ENCODE measurements at places on chromosomes 2 and 18.

GRCh38 chr2:12436935-12437561, 279.7 kb upstream of the TRIB2 start:
- DNase-seq: no peak

DNA sequence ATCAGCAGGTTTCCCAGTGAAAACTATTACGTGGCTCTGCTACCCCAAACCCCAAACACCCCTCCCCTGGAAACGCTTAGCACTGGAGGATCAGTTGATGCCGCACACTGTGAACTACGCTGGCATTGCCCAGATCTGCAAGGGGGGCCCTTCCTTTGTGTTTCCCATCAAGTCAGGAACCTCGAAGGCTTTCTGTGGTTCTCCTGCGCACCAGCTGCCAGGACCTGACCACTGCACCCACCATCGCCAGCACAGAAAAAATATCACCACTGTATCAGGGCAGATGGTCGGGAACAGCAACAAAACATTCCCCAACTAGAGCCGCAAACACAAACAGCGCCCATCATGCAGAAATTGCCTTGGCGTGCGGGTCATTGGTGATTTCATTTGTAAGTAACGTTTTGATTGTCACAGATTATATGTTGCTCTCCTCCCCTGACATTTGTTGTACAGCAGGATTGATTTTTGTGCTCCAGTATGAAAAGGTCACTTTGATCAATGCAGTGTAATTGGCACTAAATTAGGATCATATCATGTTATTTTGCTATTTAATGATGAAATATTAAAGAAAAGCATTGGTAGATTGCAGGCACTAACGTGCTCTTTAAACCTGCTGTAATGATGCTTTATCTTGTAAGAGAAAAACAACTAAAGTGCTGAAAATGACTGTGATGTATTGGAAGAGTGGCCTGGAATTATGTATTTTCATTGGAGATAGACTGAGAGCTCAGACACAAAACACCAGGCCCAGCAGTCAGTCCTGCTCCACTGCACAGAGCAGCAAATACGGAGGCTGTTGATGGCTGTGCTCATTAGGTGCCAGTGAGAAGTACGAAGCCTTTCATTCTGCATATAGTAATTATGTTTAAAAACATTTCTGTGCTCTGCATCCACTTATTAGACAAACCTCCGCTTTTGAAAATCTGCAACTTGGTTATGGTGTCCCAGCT, 833.2 kb upstream of the SALL3 start:
- no peak for DNase-seq

DNA sequence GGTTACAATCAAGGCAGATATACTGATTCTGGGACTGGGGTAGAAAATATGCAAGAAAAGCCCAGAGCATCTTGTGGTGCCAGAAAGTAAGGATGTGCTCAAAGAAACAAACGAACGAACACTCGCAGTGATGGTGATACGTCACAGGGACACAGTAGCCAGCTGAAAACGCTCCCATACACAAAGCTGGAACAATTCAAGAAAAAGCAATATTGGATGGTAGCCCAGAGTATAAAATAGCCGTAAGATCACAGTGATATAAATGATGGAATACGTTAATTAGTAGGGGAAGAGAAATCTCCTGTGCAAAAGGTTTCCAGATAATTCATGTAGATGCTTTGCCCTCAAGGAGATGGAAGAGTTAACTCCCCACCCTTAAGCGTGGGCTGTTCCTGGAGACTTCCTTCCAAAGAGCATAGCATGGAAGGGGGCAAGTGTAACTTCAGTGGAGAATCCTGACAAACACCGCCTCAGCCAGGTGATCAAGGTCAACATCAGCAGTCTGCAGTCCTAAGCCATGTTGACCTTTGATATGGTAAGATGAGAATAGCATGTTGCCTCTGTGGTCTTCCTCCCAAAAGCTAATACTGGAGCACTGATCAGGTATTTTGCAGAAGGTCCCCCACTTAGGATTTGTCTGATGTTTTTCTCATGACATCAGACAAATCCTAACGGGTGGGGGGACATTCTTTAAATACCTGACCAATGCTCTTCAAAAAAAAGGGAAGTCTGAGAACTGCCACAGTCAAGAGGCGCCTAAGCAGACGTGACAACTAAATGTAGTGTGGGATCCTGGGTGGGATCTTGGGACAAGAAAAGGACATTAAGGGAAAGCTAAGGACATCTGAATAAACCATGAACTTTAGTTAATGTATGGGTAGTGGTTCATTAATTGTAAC, 99.0 kb downstream of the NCK2 start:
- no peak for DNase-seq

DNA sequence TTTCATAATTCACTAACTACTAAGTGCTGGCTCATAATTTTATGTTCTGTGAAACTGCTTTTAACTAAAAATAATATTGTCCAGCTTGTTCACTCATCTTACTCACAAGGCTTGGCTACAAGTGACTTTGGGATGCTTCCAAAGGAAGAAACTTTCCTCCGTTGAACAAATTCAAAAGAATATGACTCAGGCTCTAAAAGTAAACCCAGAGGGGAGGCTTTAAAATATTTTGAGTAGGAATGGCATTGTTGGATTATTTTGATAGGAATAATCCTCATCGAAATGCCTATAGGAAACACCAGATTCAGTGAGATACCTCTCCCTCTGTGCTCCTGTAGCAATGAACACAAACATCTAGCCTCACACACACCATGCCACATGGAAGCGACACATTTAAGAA, 25.2 kb upstream of the TLK1 start:
- DNase-seq: peak; percentile 80

DNA sequence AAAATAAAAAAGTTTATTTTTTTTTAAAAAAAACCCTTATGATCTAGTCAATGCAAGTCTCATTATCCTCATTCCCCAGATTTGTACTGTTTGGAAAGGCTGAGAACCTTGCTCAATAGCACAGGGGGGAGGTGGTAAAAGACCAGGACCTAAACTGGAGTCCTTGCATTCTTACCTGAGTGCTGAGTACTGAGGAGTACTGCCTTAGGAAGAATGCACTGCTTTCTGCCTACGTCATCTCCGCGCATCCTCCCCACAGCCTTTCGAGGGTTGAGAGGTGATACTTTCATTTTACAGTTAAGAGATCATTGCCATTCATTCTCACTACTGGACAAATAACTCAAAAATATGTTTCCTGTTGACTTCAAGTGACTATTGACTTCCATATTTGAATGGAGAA, 73.8 kb downstream of the MAP3K20 start:
- DNase-seq: no peak

DNA sequence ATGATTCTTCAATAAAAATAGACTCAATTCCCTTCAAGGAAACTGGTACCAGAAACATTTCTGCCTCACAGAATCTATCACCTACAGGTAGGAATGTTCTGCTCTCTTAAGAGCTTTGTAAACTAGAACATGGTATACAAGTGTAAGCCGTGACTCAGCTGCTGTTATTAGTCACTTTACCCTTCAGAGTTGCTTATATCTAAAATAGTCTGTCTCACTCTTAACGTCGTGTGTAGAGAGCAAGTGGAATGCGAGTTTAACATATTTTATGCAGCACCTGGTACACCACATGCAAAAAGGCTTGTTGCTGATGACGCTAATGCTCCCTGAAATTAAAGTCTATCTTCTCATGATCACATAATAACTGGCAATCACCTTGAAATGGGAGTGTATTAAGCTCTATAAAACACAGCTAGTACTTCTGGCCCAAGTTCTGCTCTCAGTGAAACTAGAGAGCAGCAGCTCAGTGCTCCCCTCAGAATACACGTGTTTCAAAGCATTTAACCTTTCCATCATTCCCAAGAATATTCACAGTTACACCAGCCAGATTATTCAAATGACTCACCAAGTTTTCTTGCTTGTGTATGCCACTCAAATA, 420.0 kb downstream of the ZEB2 start:
- peak; percentile 89 for DNase-seq

GRCh38 chr2:84980263-84980983, 9.5 kb downstream of the KCMF1 start:
- DNase-seq: no peak

GRCh38 chr2:97726261-97727064, 13.1 kb downstream of the ZAP70 start:
- DNase-seq: no peak

DNA sequence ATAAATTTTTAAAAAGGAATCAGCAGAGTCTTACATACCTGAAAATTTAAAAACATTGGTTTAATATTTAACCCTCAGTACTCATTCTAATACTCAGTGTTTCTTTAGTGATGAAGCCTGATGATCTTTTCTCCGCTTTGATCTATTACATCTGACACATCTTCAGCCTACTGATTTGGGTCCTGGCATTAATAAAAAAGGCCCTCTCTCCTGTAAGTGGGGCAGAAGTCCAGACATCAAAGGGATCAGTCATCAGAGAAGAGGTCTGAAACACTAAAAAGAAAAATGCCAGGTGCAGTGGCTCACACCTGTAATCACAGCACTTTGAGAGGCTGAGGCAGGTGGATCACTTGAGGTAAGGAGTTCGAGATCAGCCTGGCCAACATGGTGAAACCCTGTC, 581.1 kb upstream of the LRATD1 start:
- no peak for DNase-seq

DNA sequence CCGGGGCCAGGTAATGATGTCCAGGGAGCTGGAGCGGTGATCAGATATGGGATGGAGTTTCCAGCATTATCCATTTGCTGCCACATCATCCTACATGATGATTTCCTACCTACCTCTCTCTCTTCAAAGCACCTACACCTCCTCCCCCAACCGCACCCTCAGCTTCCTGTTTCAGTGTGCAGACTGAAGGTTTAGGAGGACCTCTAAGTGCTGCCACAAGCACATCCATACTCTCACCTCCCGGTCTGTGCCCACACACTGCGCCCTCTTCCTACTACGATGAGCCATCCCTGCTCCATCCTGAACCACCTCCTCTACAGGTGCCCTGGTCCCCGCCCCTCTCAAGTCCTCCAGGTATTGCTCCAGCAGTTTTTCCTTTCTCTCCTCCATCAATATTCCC, 123.7 kb downstream of the ALPK2 start:
- DNase-seq: no peak

- DNase-seq: no peak
These were observed 16.9 kb downstream of the EIF5B start for GRCh38 chr2:99354070-99354469.

DNA sequence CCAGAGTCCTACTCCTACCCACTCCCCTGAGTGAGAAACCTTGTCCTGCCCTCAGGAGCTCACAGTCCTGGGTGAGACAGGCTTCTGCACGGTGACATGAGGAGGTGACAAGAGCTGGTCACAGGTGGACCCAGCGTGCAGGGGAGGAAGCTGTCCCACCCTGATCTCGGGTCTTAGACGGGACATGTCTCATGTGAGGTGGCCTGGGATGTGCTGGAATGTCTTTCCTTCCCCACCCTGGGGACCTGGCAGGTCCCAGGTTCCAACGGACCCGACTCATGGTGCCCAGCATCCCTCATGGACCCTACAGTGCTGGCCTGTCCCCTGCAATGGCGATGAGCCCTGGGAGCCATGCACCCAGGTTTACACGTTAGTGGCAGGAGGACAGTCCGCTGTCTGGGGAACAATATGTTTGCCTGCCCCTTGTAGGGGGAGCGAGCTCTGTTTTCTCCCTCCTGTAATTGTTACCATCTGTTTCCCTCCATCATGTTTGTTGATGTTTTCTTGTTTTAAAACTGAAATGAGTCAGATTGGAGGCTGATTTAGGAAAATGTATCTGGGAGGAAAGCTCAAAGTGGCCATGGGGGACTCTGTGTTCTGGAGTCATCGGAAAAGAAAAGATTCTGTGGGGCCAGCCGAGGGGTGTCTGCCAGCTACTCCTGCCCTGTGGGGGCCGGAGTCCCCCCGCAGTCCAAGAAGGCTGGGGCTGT, 238.1 kb downstream of the KLHL29 start:
- DNase-seq: no peak

DNA sequence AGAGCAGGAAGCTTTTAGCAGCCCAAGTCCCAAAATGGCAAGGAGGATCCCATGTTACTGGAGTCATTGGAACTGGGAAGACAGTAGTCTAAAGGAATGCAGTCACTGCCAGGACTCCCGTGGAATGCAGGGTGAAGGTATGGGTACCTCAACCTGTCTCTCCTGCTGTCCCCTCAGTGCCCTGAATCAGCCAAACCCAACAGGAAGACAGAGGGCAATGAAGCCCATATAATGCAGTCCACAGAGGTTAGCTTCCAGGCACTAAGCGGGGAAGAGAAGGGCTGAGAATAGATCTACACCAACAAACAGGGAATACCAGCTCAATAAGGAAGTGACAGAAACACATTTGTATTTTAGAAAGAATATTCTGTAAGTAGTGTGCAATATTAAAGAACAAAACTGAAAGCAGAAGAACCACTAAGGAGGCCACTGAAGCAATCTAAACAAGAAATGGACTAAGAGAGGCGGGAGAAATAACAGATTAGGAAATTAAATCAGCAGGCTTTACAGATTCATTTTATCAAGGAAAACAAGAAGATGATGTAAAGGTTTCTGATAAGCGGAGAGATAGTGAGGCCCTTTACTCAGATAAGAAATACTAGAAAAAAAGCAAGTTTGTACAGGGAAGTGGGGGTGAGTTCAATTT, 8.3 kb downstream of the NEMP2 start:
- no peak for DNase-seq

GRCh38 chr2:109208071-109208950, 79.3 kb downstream of the SH3RF3 start:
- peak; percentile 18 for DNase-seq

- DNase-seq: no peak
These were observed 17.8 kb downstream of the IGFBP5 start for GRCh38 chr2:216677439-216678097.

GRCh38 chr2:122366969-122367645, 611.7 kb downstream of the TSN start:
- DNase-seq: no peak

GRCh38 chr2:196163285-196163684, 8.1 kb downstream of the STK17B start:
- DNase-seq: no peak

- DNase-seq: peak; percentile 65
These were observed 20.1 kb downstream of the ARID5A start for GRCh38 chr2:96556441-96557330.

DNA sequence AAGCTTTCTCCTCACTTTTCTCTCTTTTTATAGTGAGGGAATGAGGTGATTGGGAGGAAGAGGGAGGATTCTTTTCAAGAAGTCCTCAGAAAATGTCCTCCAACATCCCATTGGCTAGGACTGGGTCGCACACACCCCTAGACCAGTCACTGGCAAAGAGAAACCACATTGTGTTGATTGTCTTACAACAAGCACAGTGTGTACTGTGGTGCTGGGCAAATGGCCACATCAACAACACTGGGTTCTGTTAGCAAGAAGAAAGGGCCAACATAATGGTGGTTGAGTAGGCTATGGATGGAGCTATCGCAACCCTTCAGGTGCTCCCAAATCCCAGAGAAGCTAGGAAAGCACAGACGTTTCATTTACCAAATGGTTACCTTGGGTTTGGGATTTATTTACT, 18.7 kb upstream of the PTPN4 start:
- DNase-seq: no peak

All from astrocyte of the spinal cord (primary cell).